ENCODE measurements at places on chromosomes 4 and X. TPM values are rescaled to one million over a fixed set of nuclear protein-coding genes. Genes with fewer than 3 reads are reported as not detected.

LAMTOR3 gene
- total RNA-seq: 31.0 TPM

BRCC3 gene
- total RNA-seq: 11.5 TPM

AMTN gene
- not detected for total RNA-seq

DKK2 gene
- 0.66 TPM for total RNA-seq

CCSER1 gene
- total RNA-seq: under 0.01 TPM

RPS3A gene
- total RNA-seq: 1,896 TPM

LDB2 gene
- total RNA-seq: 81.2 TPM

GAGE12F gene
- not detected for total RNA-seq

EVC gene
- 39.4 TPM for total RNA-seq

P2RY8 gene
- not detected for total RNA-seq

F11 gene
- not detected for total RNA-seq

RS1 gene
- total RNA-seq: not detected

TRO gene
- 5.8 TPM for total RNA-seq

ADAMTS3 gene
- total RNA-seq: 11.1 TPM

C1QTNF7 gene
- 1.1 TPM for total RNA-seq

RPA4 gene
- total RNA-seq: 0.79 TPM

CASP6 gene
- 27.2 TPM for total RNA-seq

MAGEA2 gene
- total RNA-seq: not detected

EDNRA gene
- total RNA-seq: 8.1 TPM

HNRNPDL gene
- 140 TPM for total RNA-seq

TACR3 gene
- total RNA-seq: not detected

NSG1 gene
- 0.26 TPM for total RNA-seq

AFF2 gene
- total RNA-seq: 0.40 TPM

GC gene
- total RNA-seq: not detected

MAGEB1 gene
- not detected for total RNA-seq

TREX2 gene
- total RNA-seq: 3.5 TPM

MAGIX gene
- total RNA-seq: 1.6 TPM

CLDN34 gene
- not detected for total RNA-seq

SPANXA1 gene
- total RNA-seq: not detected

Data from aortic smooth muscle cell (primary cell).